NCI-H446 treated with DMSO at 0.1 percent for 48 hours (cell line): ENCODE measurements at places on chromosomes 7 and 10.

DNA sequence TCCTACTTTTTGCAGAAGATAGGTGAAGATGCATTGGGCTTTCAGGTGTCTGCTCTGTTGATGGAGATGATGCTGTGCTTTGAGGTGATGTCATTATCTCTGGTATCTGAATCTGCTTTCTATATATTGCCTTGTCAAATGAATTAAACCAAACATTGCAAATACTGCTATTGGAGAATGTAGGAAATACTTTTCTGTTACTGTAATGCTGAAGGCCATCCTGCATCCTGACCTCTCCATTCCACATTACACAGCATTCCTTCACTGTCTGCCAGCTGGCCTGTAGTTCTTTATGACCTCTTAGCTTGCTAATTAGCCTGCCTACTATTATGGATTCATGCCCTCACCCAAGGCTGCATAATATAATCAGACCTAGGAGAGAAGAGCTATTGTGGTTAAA is 73.2 kb downstream of the VCL start:
- no peak for DNase-seq

DNA sequence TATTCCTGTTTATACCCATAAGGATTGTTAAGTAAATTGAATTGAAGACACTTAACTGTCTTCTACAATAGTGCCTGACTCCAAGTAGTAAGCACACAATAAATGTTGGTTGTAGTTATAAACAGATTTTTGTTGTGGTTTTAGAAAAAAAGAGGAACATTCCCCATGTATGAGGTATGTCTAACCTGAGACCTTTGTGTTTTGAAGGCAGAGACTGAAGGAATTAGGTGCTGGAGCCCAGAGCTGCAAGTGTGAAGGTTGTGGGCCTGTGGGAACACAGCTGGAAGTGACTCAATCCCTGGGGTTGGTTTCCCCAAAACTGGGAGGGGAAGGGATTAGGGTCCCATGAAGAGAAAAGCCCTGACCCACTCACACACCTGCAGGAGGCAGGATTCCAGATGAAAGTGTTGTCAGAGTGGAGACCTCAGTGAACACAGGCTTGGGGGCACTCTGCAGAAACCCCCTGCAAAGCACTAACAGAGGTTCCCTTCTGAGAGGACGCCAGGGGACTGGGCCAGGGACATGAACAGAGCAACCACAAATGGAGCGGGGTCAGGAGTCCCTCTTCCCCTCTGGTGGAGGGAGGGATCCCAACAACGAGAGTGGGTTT is 265.1 kb upstream of the KLF14 start:
- no peak for DNase-seq

- DNase-seq = no peak
These were observed 3.7 kb downstream of the PLXNA4 start for GRCh38 chr7:132572526-132572925.

- no peak for DNase-seq
These were observed 8.2 kb downstream of the EGFR start for GRCh38 chr7:55026867-55027490.

- DNase-seq = no peak
These were observed 147.5 kb downstream of the SEMA3A start for GRCh38 chr7:84047085-84047484.

DNA sequence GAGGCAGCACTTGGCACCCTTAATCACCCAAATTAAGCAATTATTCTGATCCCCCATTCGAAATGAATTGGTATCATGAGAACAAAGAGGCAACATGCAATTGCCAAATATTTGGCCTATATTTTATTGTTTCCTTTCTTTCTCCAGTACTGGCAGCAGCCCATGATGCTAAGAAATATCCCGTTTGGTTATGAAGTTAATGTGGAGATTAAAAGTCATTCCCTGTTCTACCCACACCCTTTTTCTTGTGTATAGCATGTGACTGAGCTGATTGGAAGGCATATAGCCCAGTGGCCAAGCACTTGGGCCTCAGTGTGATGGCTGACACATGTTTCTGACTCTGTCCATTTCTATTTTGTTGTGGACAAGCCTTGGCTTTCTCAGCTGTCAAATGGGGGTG is 692.3 kb upstream of the GALNT17 start:
- no peak for DNase-seq

DNA sequence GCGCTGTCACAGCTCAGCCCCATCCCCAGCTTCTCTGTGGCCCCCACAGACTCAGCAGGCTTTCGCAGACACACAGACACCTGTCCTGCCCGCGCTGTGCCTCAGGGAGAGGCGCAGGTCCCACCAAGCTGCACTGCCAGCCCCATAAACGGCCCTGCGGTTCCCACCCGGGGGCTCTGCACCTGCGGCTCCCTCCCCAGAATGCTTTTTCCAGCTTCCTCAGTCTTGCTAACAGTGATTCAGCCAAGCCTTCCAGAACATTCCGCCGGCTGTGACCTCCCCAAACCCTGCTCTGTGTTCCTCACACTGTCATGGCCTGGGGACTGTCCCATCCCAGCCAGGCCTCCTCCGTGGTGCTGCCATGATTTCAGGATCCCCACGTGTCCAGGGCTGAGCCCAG is 27.8 kb upstream of the TNRC18 start:
- no peak for DNase-seq

DNA sequence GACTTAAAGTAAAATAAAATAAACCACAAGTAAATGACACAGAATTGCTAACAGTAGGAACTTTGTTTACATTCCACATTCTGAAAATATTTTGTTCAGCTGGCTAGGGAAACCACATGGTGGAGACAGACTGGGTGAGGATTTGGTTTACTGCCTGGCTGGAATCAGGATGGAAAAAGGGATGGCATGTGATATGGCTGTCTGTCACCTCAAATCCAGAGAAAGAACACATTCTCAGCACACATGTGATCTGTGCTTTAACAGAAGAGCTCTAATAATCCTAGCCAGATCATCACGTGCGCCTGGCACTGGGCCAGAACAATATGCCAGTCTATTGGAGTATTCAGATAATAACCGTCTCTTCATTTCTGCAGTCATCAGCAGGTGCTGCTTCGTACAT is 90.9 kb upstream of the PIP4K2A start:
- DNase-seq = peak; percentile 40

DNA sequence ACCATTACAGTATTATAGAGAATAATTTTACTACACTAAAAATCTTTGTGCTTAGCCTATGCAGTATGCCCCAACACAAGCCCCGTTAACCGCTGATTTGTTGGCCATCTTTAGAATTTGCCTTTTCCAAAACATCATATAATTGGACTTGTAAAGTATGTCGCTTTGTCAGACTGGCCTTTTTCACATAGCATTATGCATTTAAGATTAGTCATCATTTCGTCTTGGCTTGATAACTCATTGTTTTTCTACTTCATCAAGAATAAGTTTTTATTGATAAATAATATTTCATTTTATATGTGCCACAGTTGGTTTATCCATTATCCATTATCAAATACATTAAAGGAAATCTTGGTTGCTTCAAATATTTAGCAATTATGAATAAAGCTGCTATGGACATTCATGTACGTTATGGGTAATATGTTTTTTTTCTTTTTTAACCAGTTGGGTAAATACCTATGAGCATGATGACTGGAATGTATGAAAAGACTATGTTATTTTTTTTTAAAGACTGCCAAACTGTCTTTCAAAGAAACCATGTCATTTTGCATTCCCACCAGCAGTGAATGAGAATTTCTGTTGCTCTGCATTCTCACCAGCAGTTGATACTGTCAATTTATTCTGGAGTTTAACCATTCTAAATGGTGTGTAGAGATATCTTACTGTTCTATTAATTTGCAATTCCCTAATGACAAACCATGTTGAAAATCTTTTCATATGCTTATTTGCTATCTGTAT is 273.1 kb upstream of the KCND2 start:
- no peak for DNase-seq

DNA sequence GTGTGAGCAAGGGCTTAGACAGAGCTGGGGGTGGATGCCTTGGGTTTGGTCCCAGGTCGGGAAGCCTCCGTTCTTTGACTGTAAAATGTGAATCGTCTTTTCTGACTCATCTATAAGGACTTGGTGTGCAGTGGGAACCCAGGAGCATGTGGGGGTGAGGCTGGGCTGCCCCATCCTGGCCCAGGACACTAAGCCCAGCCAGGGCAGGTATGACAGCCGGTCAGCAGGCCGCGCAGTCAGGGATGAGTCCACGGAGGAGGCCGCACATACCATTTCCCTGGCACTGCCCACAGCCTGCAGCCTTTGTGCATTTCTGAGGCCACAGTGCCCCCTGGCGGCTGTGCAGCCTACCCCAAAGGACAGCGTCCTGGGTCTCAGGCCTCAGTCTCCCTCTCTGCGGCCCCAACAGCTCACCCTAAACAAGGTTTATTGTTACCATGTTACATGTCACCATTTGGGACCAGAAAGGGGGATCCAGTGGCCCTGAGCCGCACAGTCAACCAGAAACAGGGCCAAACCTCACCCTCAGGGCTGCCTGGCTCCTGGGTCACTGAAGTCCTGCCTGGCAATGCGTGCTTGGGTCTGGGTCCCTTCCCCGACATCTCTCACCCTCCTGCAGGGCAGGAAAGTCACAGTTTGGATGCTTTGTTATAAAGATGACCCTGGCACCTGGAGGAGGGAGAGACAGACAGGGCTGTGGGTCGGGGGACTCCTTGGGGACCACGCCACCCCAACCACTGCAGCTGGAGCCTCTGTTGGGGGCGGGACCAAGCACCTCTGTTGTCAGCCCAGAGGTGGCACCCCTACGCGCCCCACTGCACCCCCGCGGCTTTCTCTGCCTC is 14.4 kb upstream of the SH2B2 start:
- no peak for DNase-seq

DNA sequence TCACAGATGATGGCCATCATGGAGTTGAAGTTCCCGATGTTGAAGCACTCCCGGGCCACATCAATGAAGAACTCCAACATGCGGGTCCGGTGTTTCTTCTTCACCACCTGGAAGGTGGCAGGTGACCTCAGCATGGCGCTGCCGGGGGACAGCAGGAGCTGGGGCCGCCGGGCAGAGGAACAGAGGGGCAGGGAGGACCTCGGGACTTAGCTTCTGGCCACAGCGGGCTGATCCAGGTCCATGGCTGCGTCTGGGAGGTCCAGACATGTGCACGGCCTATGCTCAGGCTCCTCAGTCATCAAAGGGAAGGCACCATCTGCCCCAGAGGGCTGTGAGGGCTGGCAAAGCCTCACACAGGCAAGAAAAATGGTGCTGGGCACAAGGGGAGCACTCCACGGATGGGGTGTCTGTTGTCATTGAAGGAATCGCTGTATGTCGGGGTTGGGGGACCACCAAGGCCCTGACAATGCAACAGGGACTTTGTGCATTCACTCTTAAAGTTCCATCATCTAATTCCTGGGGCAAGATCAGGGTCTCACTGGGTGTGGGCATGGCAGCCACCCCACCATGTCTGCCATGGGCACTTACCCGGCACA is 60.9 kb downstream of the CSGALNACT2 start:
- no peak for DNase-seq

DNA sequence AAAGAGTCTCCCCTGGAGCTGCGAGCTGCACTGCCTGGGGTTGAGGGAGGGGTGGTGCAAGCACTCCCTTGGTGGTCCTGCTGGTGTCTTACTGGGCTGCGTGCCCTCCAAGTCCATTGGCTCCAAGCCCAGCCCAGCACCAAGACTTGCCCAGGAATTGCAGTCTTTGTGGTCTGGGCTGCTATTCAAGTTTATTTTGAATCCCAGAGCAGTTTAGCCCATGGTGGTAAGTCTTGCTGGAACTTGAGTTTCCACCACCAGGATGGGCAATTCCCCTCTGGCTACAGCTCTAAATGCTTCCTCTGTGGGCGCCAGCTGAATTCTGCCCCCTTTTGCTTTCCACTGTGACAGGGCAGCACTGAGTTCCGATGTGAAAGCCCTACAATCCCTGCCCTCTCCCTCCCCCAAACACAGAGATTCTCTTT is 25.1 kb downstream of the GALNT11 start:
- DNase-seq = peak; percentile 84

GRCh38 chr10:122363722-122364463 is 10.6 kb upstream of the PLEKHA1 start:
- DNase-seq = no peak

GRCh38 chr10:58341947-58342346 is 7.1 kb downstream of the UBE2D1 start:
- DNase-seq = no peak

- no peak for DNase-seq
These were observed 169.4 kb downstream of the ARHGAP12 start for GRCh38 chr10:31759124-31759798.

DNA sequence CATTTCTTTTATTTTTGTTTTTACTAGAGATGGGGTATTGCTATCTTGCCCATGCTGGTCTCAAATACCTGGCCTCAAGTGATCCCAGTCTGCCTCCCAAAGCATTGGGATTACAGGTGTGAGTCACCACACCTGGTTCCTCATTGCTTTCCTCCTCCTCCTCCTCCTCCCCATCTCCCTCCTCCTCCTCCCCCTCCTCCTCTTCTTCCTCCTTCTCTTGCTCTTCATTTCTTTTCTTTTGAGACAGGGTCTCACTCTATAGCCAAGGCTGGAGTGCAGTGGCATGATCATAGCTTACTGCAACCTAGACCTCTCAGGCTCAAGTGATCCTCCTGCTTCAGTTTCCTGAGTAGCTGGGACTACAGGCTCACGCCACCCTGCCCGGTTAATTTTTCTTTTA is 22.2 kb downstream of the LRRC20 start:
- DNase-seq = no peak

GRCh38 chr10:102118867-102119266 is 1.3 kb downstream of the LDB1 start:
- no peak for DNase-seq

- no peak for DNase-seq
These were observed 50.9 kb downstream of the CUX1 start for GRCh38 chr7:101868191-101868950.

GRCh38 chr10:86391986-86392722 is 25.6 kb upstream of the GRID1 start:
- no peak for DNase-seq

- no peak for DNase-seq
These were observed 356.4 kb downstream of the TNS3 start for GRCh38 chr7:47225387-47226131.

GRCh38 chr10:102157224-102157623 is 5.0 kb downstream of the NOLC1 start:
- no peak for DNase-seq

- peak; percentile 31 for DNase-seq
These were observed 196.6 kb upstream of the PLPP4 start for GRCh38 chr10:120260456-120260855.

- DNase-seq = no peak
These were observed 62.2 kb downstream of the VIM start for GRCh38 chr10:17290226-17290625.

- no peak for DNase-seq
These were observed 12.7 kb downstream of the EPHB6 start for GRCh38 chr7:142867398-142868187.

DNA sequence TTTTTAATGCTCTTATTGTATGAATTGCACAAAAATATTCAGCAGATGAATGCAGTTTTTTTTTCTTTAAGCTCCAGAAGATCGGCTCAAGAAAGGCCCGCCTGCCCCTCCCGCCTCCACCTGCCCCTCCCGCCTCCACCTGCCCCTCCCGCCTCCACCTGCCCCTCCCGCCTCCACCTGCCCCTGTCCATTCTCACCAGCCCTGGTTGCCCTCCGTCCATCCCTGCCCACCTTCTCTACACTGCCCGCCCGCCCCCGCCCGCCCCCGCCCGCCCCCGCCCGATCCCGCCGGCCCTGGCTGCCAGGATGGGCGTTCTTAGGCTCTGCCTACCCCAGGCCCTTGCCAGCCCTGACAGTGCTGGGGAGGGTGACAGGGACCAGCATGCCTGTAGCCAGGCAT is 67.4 kb downstream of the GLRX3 start:
- no peak for DNase-seq

- no peak for DNase-seq
These were observed 120.4 kb upstream of the RAB11FIP2 start for GRCh38 chr10:118167056-118167700.

- DNase-seq = no peak
These were observed 273.1 kb downstream of the TNS3 start for GRCh38 chr7:47308808-47309207.

- no peak for DNase-seq
These were observed 96.6 kb downstream of the TAX1BP1 start for GRCh38 chr7:27836536-27836935.
